Activated CD4-positive, alpha-beta T cell treated with anti-CD3 and anti-CD28 coated beads, Interleukin-2, amount 50 U/mL, for 1 hour (primary cell): ENCODE measurements at places on chromosomes 1 and 21.
A peak's percentile ranks its signal among the peaks of the same experiment; 100 is the strongest.

- no peak for DNase-seq
Observed at GRCh38 chr1:115168026-115168425, 78.7 kb upstream of the TSPAN2 start.

GRCh38 chr21:42370894-42371654 is 4.7 kb upstream of the TFF1 start:
- DNase-seq, result no peak

DNA sequence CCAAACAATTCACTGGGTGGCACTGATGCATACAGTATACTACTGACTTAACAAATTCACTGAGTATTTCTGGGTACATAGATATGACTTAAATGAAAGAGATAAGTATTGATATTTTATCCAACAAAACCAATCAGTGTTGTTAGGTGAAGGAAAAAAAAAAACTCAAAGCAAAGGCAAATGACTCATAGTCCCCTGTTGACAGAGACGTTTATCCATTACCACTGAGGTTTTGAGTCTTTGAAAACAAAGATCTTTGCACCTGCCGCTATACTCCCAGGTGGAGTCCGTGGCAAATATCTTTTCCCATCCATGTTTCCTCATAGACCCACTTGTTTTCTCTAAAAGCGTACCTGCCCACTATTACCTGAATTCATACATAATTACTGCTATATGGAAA is 18.4 kb downstream of the DYNLT5 start:
- DNase-seq, result no peak

DNA sequence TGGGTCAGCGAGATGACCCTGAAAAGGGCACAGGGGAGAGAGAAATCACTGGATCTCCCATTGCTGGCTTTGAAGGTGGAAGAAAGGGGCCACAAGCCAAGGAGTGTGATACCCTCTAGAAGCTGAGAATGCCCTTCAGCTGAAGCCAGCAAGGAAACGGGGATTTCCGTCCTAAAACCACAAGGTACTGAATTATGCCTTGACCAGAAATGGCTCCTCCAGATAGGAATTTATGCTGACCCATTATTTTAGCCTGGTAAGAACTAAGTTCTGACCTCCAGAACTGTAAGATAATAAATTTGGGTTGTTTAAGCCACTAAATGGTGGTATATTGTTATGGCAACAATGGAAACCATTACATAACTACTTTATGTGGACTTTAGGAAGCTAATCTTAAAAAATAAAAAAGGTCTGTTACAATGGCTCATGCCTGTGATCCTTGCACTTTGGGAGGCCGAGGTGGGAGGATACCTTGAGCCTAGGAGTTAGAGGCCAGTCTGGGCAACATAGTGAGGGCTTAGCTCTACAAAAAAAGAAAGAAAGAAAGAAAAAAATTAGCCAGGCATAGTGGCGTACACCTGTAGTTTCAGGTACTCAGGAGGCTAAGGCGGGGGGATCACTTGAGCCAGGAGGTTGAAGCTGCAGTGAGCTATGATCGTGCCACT is 3.6 kb upstream of the H6PD start:
- DNase-seq, result no peak

DNA sequence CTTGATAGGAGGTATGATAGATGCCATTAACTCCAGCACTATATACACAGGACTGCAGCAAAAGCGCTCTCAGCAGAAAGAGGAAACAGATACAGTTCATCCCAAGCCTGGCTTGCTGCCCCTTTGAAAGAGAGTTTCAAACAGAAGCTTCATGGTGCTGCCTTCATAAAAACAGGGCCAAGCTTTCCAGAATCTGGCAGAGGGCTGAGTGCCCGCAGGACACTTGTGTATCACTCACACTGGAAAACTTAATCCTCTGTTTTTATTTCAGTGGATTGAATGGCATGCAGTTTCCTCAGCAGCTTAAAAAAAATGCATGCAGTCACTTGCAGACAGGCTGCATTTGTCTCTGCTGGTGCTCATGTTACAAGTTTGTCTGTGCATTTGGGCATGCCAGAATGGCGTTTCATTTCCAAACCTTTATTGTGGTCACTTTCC is 40.4 kb downstream of the KCNJ15 start:
- no peak for DNase-seq

- DNase-seq, result no peak
Observed at GRCh38 chr1:183569141-183569540, 21.1 kb downstream of the NCF2 start.

DNA sequence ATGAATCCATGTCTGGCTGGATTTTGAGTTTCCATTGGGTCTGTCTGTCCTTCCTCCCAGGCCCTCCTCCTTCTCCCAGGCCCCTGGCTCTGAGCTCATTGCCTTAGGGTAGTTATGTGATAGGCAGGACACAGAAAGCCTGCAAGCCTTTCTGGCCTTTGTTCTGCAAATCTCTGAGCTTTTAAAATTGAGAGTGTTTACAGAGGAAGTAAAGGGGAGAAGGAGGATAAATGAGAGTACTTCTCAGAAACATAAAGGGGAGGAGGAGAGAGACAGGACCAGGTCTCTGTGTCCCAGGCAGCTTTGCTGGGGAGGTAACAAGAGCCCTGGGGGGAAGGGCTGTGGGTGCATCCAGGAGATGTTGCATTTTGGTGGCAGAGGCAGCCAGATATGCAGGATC is 126.7 kb downstream of the FOXD2 start:
- no peak for DNase-seq

DNA sequence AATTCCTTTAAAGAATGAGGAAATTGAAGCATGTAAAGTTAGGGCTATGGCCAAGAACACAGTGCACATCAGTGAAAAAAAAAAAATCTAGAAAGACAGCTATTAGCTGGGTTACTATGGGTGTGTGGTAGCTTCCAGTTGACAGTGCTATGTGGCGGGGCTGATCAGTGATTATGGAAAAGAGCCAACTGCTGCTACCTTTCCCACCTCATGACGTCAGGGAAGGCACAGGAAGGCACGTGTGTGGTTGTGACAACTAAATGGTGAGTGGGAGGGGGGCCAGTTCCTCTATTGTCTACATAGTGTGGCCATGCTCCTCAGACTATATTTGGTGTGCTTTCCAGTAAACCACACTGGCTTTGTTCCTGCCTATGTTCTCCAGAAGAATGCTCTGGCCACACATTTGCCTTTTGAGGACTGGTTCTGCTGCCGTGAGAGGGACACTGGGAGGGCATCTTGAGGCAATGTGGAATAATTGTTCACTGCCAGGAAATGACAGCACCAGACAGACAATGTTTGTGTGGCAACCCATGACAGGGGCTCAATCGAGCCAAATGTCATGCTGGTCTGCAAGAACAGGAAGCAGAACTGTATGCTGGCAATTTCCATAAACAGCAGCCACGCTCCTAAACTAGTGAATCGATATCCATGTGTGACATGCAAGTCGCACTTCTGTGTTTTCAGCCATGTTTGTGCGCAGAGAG is 3.0 kb upstream of the SDE2 start:
- peak; percentile 56 for DNase-seq

GRCh38 chr1:182384387-182384960 is 7.1 kb downstream of the GLUL start:
- no peak for DNase-seq

- no peak for DNase-seq
Observed at GRCh38 chr1:51906306-51907078, 28.0 kb upstream of the NRDC start.

DNA sequence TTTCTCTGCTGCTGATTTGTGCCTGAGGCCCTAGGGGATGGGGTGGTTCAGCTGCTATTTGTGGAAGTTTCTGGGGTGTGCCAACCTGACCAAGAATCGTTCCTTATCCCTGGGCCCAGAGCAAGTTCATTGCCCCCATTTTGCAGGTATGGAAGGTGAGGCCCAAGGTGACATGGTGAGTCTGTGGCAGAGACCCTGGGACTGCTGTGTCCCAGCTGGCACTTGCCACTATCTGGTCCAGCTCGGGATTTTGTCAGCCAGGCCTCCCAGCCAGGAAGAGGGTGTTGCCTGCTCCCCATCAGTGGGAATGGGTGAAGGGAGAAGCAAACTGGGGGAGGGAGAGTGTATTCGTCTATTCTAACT is 18.9 kb upstream of the LRP8 start:
- no peak for DNase-seq

DNA sequence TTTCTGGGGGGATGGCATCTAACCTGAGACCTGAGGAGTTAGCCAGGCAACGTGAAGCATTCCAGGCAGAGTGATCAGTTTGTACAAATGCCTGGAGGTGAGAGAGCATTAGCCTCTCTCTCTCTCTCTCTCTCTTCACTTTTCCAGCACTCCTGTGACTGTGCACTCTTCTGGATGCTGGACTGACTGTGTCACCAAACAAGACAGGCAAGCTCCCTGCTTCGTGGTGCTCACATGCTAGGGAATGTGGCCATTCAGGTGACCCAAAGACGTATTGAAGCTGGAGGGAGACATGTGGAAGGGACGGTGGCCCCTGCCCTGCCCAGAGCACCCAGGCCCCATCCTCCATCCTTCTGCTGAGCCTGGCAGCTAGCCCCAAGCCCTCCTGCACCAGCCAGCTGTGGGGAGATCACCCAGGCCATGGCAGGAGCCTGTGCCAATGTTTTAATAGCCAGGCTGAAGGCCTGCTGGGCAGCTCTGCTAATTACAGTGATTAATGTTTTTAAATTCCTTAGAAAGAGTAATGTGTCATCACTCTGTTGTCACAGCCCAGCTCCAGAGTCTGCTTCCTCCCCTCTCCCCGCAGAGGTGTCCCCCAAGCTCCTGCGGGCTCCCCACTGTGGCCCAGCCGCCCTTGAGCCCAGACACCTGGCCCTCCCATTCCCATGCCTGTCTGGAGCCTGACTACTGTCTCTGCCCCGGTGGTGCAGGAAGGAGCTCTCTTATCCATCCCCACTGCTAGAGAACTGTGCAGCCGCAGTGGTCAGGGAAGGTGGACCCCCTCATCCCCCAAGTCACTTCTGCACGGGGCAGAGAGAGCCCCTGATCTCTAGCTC is 48.9 kb downstream of the UBIAD1 start:
- no peak for DNase-seq

DNA sequence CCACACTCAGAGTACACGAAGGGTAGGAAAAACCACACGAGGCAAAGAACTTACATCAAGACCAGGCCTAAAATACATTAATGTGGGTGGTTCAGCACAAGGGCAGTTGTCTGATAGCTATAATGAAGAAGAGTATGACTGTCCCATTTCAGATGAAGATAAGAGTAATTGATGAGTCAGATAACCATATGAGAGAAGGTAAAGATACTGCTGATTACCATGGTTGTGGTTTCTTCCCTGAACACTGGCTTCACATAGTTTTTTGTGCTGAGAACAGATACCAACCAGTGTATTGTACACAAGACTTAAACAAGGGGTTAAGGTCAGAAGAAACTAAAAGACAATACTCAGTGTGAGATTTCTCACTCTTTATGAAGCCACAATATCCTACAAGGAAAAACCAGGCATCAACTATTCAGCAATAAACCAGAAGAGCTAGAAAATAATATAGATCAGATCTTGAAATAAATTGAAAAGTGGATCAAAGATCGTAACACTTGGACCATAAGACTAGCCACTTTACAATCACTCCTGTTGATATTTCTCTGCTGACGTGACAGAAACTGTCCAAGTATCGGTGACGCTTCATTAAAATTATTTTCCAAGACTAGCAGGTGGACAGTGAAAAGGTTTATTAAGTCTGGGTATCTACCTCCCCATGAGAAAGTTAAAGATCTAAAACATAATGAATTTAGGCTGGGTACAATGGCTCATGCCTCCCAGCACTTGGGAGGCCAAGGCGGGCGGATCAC is 28.6 kb downstream of the PUM1 start:
- DNase-seq, result no peak

- no peak for DNase-seq
Observed at GRCh38 chr1:43995984-43996732, 4.8 kb downstream of the CCDC24 start.

DNA sequence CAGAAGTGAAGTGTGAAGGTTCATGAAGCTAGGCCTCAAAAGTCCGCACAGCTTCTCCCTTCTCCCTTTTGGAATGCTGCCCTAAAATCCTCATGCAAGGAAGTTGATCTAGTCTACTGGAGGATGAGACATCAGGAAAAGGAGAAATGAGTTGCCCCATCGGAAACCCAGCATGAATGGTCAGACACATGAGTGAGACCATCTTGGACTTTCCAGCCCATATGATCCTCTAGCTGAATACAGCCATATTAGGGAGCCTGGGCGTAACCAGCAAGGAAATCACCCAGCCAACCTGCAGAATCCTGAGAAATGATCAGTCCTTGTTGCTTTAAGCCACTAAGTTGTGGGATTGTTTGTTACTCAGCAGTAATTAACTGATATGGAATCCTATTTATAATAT is 12.5 kb downstream of the DBT start:
- DNase-seq, result no peak

DNA sequence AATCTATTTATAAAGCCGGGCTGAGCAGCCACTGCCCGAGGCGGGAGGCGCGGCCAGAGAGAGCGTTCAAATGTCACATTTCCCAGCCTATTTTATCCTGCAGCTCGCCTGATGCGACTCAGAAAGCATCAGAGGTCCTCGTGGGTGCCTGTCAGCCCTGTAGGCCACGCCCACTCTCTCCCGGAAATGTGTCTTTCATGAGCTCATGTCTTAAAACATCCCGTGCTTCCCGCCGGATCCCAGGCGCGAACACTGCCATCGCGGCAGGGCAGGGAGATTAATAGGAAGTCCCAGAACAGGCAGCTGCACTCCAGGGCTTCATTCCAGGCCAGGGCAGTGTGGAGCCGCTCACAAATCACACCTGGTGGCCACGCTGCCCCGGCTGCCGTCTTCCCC is 117.5 kb downstream of the PRDM16 start:
- DNase-seq, result no peak

- DNase-seq, result no peak
Observed at GRCh38 chr1:59689730-59690129, 125.0 kb upstream of the HOOK1 start.

- no peak for DNase-seq
Observed at GRCh38 chr21:46660505-46660904, 25.0 kb downstream of the PRMT2 start.

DNA sequence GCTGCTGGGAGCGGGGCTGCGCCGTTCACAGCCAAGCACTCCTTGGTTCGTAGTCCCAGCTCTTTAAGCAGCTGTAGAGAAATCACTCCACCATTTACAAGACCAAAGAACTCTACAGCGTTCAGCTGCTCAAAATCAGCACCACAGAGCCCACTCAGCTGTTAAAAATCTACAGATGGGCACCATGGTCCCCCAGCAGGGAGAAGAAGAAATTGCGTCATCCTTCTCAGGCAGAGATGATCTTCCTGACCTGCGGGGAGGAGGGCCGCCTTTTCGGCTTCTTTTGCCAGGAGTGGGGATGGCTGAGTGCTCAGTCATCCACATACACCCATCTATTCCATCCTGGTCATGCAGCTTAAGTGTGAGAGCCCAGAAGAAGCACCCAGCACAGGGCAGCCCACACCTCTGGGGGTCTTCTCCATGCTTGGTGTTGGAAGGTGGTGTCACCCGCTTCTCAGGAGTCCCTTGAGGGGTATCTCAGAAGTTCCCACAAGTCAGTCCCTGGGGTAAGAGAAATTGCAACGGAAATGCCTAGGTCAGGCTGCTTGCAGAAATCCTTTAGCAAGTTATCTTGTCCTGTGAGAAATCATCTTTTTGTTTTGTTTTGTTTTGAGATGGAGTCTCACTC is 163.8 kb downstream of the NPHP4 start:
- DNase-seq, result no peak

GRCh38 chr1:97350662-97351061 is 570.2 kb downstream of the DPYD start:
- DNase-seq, result no peak

- no peak for DNase-seq
Observed at GRCh38 chr21:34795175-34795547, 126.4 kb downstream of the CLIC6 start.
